ENCODE measurements at places on chromosomes 5 and 9. TPM values are rescaled to one million over a fixed set of nuclear protein-coding genes. Genes with fewer than 3 reads are reported as not detected.

- no peaks in the 10 kb centered on the region for H3K4me1 ChIP-seq
- no peaks in the 10 kb centered on the region for H3K27me3 ChIP-seq
- H3K27ac ChIP-seq = no peak overlapping the region
- no peak for DNase-seq
- H3K36me3 ChIP-seq = no peaks in the 10 kb centered on the region
- no peak overlapping the region for H3K4me3 ChIP-seq
Measured at GRCh38 chr9:134981829-134982228, 64.1 kb upstream of the FCN1 start.

- H3K27me3 ChIP-seq = no peaks in the 10 kb centered on the region
- H3K27ac ChIP-seq = peak overlapping the region; percentile 81
- H3K4me3 ChIP-seq = peak overlapping the region; percentile 77
Measured at GRCh38 chr9:88990041-88990728, 1.1 kb upstream of the S1PR3 start.

- peaks cover 15% of the 10 kb centered on the region for H3K4me1 ChIP-seq
- H3K27ac ChIP-seq = no peak overlapping the region
- H3K36me3 ChIP-seq = no peaks in the 10 kb centered on the region
- no peak overlapping the region for H3K4me3 ChIP-seq
- DNase-seq = no peak
- no peaks in the 10 kb centered on the region for H3K27me3 ChIP-seq
Measured at GRCh38 chr5:135182675-135183074, 148.6 kb upstream of the PITX1 start.

DNA sequence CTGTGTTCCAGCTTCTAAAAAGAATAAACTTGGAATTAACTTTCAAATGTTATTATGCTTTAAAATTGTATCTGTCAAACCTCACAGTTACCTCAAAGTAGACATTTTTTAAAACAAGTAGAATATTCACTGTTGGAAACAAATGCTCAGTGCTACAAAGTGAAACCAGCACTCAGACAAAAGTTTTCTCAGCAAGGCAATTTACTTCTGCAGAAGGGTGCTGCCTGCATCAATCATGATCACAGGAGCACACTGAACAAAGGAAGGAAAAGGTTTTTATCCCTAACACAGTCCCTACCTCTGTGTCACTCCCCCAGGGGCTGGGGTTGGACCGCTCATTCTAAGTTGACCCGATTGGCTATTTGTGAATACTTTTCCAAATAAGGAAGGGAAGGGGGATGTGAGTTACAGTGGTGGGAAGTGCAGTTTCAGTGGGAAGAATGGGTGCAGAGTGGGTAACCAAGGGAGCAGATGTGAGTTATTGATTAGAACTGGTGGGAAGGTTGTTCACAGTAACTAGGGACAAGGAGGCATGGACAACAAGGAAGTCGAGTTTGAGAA lies 63.0 kb upstream of the CDK20 start:
- no peaks in the 10 kb centered on the region for H3K27me3 ChIP-seq
- no peak overlapping the region for H3K27ac ChIP-seq
- no peak for DNase-seq

GRCh38 chr5:132812123-132812765 lies 858 bp upstream of the SOWAHA start:
- H3K4me3 ChIP-seq = no peak overlapping the region
- peaks cover 17% of the 10 kb centered on the region for H3K27me3 ChIP-seq
- H3K4me1 ChIP-seq = peaks cover 33% of the 10 kb centered on the region
- H3K27ac ChIP-seq = no peak overlapping the region

- H3K27me3 ChIP-seq = no peaks in the 10 kb centered on the region
- no peaks in the 10 kb centered on the region for H3K36me3 ChIP-seq
- H3K4me1 ChIP-seq = no peaks in the 10 kb centered on the region
- H3K4me3 ChIP-seq = no peak overlapping the region
Measured at GRCh38 chr5:129724647-129725046, 23.2 kb upstream of the MINAR2 start.

The BTNL3 gene
- 31.3 TPM for total RNA-seq

- H3K27ac ChIP-seq = peak overlapping the region; percentile 71
- no peaks in the 10 kb centered on the region for H3K27me3 ChIP-seq
- no peaks in the 10 kb centered on the region for H3K36me3 ChIP-seq
- H3K4me3 ChIP-seq = no peak overlapping the region
- DNase-seq = peak; percentile 87
Measured at GRCh38 chr9:130186839-130187522, 14.8 kb downstream of the NCS1 start.

- H3K4me1 ChIP-seq = no peaks in the 10 kb centered on the region
- H3K27me3 ChIP-seq = no peaks in the 10 kb centered on the region
- H3K36me3 ChIP-seq = no peaks in the 10 kb centered on the region
- no peak overlapping the region for H3K4me3 ChIP-seq
Measured at GRCh38 chr5:82748688-82749460, 328.3 kb downstream of the TMEM167A start.

GRCh38 chr9:14932641-14933040 lies 22.4 kb upstream of the FREM1 start:
- DNase-seq = no peak
- no peak overlapping the region for H3K4me3 ChIP-seq
- no peaks in the 10 kb centered on the region for H3K36me3 ChIP-seq
- no peaks in the 10 kb centered on the region for H3K27me3 ChIP-seq

The SLC6A7 gene
- 0.88 TPM for total RNA-seq

The NR4A3 gene
- total RNA-seq = 2.2 TPM

The UGT3A1 gene
- 45.1 TPM for total RNA-seq

The CCNJL gene
- total RNA-seq = 6.6 TPM

DNA sequence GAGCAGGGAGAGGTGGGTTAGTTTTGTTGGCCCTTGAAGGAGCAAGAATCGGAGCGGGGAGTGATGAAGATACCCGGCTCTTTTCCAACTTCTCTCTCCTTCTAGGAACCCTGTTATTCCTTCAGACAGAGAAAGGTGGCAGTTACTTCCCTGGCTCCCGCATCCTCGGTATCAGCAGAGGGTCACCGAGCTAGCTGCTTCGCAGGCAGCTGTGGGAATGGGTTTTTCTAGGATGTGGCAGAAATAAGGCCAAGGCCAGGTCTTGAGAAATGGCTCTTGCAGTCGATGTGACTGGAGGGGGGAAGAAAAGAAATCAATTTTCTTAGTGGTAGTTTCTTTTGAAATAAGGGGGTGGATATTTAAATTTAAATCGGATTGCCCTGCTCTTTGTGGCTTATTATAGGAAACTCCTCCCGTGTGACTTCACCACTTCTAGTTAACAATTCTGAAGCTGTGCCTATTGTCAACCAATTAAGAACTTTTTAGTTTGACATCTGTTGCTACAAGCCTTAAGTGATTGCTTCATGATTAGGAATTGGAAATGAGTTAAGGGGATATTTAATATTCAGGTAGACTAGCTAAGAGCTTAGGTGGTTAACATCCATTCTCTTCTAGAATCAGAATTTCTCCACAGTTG lies 1.4 kb downstream of the SAP30L start:
- H3K4me3 ChIP-seq = peak overlapping the region; percentile 90
- H3K27ac ChIP-seq = peak overlapping the region; percentile 80
- H3K4me1 ChIP-seq = peaks cover 17% of the 10 kb centered on the region
- no peaks in the 10 kb centered on the region for H3K27me3 ChIP-seq
- H3K36me3 ChIP-seq = no peaks in the 10 kb centered on the region

GRCh38 chr5:32726086-32726557 lies 15.0 kb downstream of the NPR3 start:
- no peak overlapping the region for H3K27ac ChIP-seq
- H3K4me1 ChIP-seq = no peaks in the 10 kb centered on the region
- H3K36me3 ChIP-seq = no peaks in the 10 kb centered on the region
- no peak overlapping the region for H3K4me3 ChIP-seq
- no peak for DNase-seq

The ARL14EPL gene
- not detected for total RNA-seq

- peak; percentile 3 for DNase-seq
- no peak overlapping the region for H3K4me3 ChIP-seq
- H3K27me3 ChIP-seq = no peaks in the 10 kb centered on the region
- no peaks in the 10 kb centered on the region for H3K36me3 ChIP-seq
- H3K4me1 ChIP-seq = peaks cover 13% of the 10 kb centered on the region
- no peak overlapping the region for H3K27ac ChIP-seq
Measured at GRCh38 chr9:38229104-38229500, 160.1 kb upstream of the SHB start.

DNA sequence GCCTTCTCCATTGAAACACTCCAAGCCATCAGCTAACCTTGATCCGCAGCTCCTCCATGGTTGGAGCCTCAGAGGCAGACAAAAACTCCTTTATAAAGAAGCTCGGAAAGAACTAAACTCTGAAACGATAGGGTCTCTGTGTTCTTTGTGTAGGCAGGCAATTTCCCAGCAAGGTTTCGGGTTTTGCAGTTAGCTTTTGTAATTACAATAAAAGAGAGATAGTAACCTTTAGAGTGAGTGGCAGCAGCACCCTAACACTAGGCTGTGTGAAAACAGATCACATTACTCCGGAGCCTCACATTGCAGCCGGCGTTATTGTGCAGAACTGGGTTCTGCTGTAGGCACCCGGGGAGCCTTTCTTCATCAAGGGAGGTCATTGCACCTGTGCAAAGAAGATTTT lies 115.8 kb upstream of the MAP3K1 start:
- H3K4me1 ChIP-seq = peaks cover 13% of the 10 kb centered on the region
- H3K4me3 ChIP-seq = no peak overlapping the region
- no peak for DNase-seq
- H3K27me3 ChIP-seq = no peaks in the 10 kb centered on the region

GRCh38 chr5:149063896-149064478 lies 1.1 kb upstream of the SH3TC2 start:
- peak; percentile 23 for DNase-seq
- H3K4me3 ChIP-seq = no peak overlapping the region
- H3K27me3 ChIP-seq = no peaks in the 10 kb centered on the region
- H3K36me3 ChIP-seq = no peaks in the 10 kb centered on the region

GRCh38 chr9:134369416-134370212 lies 43.4 kb downstream of the RXRA start:
- H3K36me3 ChIP-seq = no peaks in the 10 kb centered on the region
- no peak overlapping the region for H3K27ac ChIP-seq
- no peaks in the 10 kb centered on the region for H3K27me3 ChIP-seq
- no peak for DNase-seq
- H3K4me1 ChIP-seq = peaks cover 53% of the 10 kb centered on the region
- no peak overlapping the region for H3K4me3 ChIP-seq

GRCh38 chr5:62689599-62690368 lies 111.2 kb downstream of the LRRC70 start:
- DNase-seq = no peak
- H3K36me3 ChIP-seq = no peaks in the 10 kb centered on the region
- no peaks in the 10 kb centered on the region for H3K4me1 ChIP-seq
- no peak overlapping the region for H3K27ac ChIP-seq

GRCh38 chr9:68703672-68704071 lies 1.4 kb upstream of the PIP5K1B start:
- peaks cover 4% of the 10 kb centered on the region for H3K4me1 ChIP-seq
- H3K27ac ChIP-seq = no peak overlapping the region
- no peak overlapping the region for H3K4me3 ChIP-seq

The NMUR2 gene
- total RNA-seq = not detected

DNA sequence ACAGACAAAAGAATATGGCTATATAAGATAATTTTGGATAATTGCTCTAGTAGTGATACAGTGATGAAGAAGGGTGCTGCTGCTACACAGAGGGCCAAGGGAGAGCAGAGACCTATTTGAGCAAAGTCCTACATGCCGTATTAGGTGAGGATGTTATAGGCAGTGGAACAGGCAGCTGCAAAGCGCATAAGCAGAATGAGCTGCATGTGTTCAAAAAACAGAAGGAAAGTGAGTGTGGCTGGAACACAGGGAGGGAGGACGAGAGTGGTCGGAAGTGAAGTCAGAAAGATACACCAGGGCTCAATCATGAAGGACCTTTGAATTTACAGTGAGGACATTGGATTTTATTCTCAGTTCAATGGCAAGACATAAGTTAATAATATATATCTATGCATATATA lies 35.4 kb downstream of the ITGA2 start:
- no peak overlapping the region for H3K27ac ChIP-seq
- H3K36me3 ChIP-seq = no peaks in the 10 kb centered on the region
- H3K27me3 ChIP-seq = no peaks in the 10 kb centered on the region
- no peaks in the 10 kb centered on the region for H3K4me1 ChIP-seq
- no peak for DNase-seq

DNA sequence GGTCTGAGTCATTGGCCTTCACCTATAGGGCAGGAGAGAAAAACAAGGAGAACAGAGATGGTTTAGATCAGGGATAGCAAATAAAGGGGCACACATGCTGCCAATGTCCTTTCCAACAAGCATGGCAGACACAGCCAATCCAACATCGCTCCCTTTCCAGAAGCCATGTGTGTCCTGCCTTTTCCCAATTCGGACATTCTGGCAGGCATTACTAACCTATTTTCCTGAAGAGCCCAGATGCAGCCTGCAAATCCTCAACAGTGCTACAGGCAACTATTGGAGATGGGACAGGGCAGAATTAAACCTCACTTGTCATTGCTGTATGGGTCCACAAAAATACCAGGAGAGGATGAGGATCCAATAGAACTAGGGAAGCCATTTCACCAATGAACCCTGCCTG lies 12.8 kb downstream of the PCDH1 start:
- no peak overlapping the region for H3K4me3 ChIP-seq
- DNase-seq = no peak
- H3K27me3 ChIP-seq = no peaks in the 10 kb centered on the region
- H3K4me1 ChIP-seq = peaks cover 5% of the 10 kb centered on the region
- H3K36me3 ChIP-seq = no peaks in the 10 kb centered on the region

- no peak overlapping the region for H3K4me3 ChIP-seq
- H3K27me3 ChIP-seq = no peaks in the 10 kb centered on the region
- no peaks in the 10 kb centered on the region for H3K4me1 ChIP-seq
- no peak overlapping the region for H3K27ac ChIP-seq
Measured at GRCh38 chr5:16567365-16567764, 49.4 kb downstream of the RETREG1 start.

DNA sequence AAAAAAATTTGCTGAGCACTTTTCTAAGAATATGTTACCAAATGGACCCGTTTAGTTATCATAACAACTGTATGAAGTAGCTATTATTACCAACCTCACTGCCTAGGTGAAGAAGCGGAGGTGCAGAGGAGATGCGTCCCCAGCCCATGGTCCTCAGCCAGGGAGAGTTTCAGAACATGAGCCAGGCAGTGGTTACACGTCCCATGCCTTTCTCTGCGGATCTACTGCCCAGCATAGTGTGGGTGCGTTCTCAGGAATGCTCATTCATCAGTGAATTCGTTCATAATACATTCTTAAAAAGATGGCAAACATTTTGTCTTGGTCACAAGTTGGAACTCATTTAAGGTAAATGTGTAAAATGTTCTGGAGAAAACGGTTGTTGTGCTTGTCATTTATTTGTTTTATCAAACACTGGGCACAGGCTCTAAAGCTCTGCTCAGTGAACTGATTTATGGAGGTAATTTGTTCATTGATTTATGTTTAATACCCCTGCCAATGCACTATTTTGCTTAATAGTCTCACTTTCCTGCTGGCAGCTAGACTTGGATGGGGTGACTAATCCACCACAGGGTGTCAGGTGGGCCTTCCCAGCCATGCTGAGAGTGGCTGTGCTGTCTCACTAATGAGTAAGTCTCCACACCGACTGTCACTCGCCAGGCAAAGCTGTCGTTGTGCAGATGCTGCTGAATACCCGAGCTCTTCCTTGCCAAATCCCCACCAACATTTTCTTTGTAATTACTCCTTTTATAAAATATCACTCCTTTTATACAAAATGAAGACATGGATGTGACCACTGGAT lies 248.8 kb downstream of the TENT4A start:
- H3K4me1 ChIP-seq = no peaks in the 10 kb centered on the region
- H3K27ac ChIP-seq = no peak overlapping the region
- H3K36me3 ChIP-seq = no peaks in the 10 kb centered on the region

All from hepatocyte (in vitro differentiated cells).